ENCODE measurements at places on chromosomes 4 and X.
A peak's percentile ranks its signal among the peaks of the same experiment; 100 is the strongest.

GRCh38 chrX:68833855-68834331, 5.1 kb downstream of the EFNB1 start:
- DNase-seq: peak; percentile 70
- no peak overlapping the region for H3K27ac ChIP-seq
- H3K27me3 ChIP-seq: no peaks in the 10 kb centered on the region
- H3K36me3 ChIP-seq: no peaks in the 10 kb centered on the region
- H3K4me3 ChIP-seq: no peak overlapping the region

GRCh38 chr4:48268956-48269860, at the start of gene TEC:
TSS of gene TEC (minus strand) at chr4:48269838. CDS start at chr4:48228614, 41,224 bp downstream.
- H3K36me3 ChIP-seq: peaks cover 2% of the 10 kb centered on the region
- no peaks in the 10 kb centered on the region for H3K27me3 ChIP-seq
- H3K4me3 ChIP-seq: peak within 1 kb of the TSS; percentile 97

DNA sequence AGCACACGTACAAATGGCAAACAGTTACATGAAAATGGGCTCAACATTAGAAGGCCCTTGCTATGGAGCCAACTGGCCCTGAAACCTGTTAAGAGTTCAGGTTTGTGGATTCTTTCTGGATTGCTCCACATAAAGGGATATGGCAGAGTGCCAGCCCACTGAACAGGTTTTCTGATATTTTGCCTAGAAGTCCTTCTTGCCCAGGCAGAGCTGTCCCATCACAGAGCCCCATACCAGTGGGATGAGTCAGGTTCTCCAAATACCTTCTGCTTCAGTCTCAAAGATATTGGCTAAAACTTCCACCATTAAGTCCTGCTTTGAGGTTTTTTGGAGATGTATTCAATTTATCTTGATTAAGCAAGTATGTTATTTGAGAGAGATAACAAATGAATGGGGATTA, 146.8 kb upstream of the IL1RAPL2 start:
- no peaks in the 10 kb centered on the region for H3K27me3 ChIP-seq
- no peak overlapping the region for H3K27ac ChIP-seq
- DNase-seq: no peak
- H3K4me1 ChIP-seq: no peaks in the 10 kb centered on the region
- H3K4me3 ChIP-seq: no peak overlapping the region

DNA sequence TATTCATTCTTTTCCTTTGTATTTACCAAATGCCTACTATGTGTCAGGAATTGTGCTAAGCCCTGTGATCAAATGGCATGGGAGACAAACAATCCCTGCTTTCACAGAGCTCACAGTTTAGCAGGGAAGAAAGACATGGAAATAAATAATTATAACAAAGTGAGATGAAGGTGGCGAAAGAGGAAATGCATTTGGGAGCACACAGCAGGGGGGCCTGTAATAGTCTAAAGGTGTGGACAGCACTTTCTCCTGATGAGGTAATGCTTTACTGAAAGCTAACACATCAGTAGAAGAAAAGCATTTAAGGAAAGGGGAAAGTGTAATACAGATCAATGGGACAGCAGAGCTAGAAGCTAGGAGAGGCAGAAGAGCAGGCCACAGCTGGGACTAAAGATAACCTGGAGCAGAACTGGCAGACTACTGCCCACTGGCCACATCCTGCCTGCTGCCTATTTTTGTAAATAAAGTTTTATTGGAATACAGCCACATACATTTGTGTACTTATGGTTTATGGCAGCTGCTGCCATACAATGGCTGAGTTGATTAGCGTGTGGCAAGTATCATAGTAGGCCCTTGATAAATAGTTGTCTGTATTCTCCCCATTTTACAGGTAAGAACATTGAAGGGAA, 67.1 kb upstream of the TAPT1 start:
- H3K4me1 ChIP-seq: no peaks in the 10 kb centered on the region
- peak; percentile 26 for DNase-seq
- H3K36me3 ChIP-seq: no peaks in the 10 kb centered on the region
- H3K27ac ChIP-seq: no peak overlapping the region

DNA sequence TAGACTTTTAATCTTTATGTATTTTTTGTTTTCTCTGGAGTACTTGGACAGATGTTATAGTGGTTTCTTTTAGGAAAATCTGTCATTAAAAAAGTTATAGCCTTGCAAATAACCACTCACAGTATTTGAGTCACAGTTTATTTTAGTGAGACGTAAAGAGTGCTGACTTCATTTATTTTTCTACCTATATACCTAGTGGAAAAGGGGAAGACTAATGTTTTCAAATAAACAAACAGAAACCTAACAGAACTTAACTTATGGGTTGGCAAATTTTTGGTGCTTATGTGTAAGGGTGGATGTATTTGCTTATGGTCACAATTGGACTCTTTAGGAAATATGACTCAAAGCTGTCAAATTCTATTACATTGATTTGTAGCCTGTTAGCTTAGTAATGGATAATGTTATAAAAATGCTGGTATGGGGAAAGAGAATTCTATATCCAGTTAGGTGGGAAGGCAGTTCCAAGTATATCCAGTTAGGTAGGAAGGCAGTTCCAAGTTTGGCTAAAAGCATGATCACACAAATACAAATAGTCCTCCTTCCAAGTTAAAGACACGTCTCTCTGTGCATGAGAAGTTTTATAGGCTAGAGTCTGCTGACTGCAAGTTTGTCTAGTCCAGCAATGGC, 61.9 kb downstream of the SLC9A6 start:
- H3K36me3 ChIP-seq: peaks cover 5% of the 10 kb centered on the region
- no peak for DNase-seq
- H3K4me3 ChIP-seq: no peak overlapping the region
- no peaks in the 10 kb centered on the region for H3K27me3 ChIP-seq

DNA sequence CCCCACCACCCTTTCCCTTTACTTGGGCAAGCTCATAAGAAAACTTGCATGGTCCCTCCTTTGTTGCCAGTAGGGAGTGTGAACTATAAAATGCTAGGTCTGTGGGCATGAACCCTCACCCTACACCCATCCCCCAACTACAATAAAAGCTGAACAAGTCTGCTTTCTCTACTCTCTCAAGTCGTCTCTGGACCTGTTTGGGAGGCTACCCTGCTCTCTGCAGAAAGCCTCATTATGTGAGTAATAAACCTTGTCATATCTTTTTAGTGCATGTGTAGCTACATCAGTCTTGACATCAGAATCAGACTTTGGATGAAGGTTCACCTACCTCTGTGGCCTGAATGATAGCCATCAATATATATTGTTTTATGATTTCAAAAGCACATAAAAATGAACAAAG, 155.4 kb upstream of the FAM241A start:
- no peak overlapping the region for H3K4me3 ChIP-seq
- no peaks in the 10 kb centered on the region for H3K27me3 ChIP-seq
- no peak for DNase-seq
- no peaks in the 10 kb centered on the region for H3K36me3 ChIP-seq
- no peak overlapping the region for H3K27ac ChIP-seq
- peaks cover 12% of the 10 kb centered on the region for H3K4me1 ChIP-seq

DNA sequence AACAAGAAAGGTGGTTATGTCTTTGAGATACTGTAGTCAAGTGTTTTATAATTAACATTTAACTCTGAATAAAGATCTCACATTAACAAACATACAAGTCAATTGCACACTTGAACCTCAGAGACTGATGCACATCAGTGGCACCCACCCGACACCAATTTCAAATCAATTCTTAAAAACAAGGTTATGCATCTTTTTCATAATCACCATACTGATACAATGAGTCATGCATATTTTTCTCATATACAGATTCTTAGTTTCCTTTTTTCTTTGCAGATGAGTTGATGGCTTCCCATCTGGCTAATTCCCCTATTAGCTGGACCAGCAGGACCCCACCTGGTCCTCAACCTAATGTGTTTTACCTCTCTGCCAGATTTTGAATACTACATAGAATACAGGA, 136.2 kb upstream of the RPL34 start:
- no peak overlapping the region for H3K4me3 ChIP-seq
- H3K27ac ChIP-seq: no peak overlapping the region
- H3K4me1 ChIP-seq: peaks cover 27% of the 10 kb centered on the region
- H3K27me3 ChIP-seq: no peaks in the 10 kb centered on the region
- H3K36me3 ChIP-seq: no peaks in the 10 kb centered on the region

GRCh38 chr4:130675266-130675665, 1579.3 kb downstream of the C4orf33 start:
- no peak overlapping the region for H3K4me3 ChIP-seq
- H3K4me1 ChIP-seq: no peaks in the 10 kb centered on the region
- DNase-seq: no peak
- no peaks in the 10 kb centered on the region for H3K27me3 ChIP-seq

All from common myeloid progenitor, CD34-positive (primary cell).